ENCODE measurements at places on chromosomes 12 and 14.

GRCh38 chr12:108620236-108620879, 13.3 kb downstream of the SELPLG start:
- no peak for DNase-seq

DNA sequence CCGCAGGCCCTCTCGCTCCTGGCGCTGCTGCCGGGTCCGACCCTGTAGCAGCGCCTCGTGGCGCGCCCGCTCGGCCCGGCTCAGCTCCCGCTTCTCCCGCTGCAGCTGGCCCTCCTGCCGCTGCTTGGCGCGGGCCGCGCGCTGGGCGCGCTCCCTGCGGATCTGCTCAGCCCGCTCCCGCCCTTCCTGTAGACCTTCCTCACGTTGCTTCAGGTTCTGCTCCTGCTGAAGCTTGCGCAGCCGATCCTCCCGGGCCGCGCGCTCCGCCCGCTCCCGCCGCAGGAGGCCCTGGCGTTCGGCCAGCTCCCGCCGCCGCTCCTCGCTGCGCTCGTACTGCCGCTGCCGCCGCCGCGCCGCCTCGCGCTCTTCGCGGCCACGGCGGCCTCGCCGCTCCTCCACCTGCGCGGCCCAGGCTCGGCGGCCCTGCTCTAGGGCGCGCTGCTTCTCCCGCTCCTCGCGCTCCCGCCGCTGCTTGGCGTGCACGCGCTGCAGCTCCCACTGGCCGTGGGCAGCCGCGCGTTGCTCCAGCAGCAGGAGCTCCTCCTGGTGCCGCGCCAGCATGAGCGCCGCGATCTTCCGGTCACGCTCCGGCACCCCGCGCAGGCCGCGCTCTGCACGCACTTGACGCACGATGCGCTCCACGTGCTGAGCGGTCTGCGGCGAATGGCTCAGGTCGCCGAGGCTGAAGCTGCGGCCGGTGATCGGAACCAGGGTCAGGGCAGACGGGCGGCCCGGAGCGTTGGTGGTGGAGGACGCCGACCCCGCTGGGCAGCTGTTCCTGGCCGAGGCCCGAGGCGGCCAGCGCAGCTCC, 2.4 kb downstream of the CCDC177 start:
- no peak for DNase-seq

GRCh38 chr12:41706376-41706775, 438.3 kb downstream of the GXYLT1 start:
- no peak for DNase-seq

- DNase-seq, result no peak
Measured at GRCh38 chr14:58597041-58597440, 40.7 kb upstream of the DACT1 start.

- DNase-seq, result no peak
Measured at GRCh38 chr12:128825835-128826234, 2.1 kb upstream of the SLC15A4 start.

- DNase-seq, result no peak
Measured at GRCh38 chr12:113997365-113997764, 31.2 kb upstream of the RBM19 start.

DNA sequence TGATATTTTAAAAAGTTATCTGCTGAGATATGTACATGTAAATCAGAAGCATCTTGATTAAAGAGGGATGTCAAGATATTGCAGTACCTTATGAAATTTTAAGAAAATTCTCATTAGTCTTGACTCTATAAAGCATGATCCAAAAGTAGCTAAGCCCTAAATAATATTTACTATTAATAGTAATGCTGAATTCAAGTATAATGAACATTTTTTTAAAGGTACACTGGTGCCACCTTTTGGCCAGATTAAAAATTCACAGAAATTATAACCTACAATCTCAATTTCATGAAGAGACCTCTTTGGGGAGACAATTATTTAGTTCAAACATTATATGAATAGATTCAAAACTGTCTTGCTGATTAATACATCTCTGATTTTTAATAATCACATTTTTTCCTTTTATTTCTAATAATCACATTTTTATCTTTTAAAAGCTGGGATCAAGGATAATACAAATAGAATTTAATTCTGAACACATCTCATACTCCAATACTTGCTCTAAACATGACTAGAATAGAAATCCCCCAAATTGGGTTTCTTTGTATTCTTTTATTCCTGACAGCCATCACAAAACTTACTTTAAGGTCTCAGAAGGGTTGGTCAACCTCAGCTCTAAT, 13.4 kb downstream of the AKAP5 start:
- peak; percentile 33 for DNase-seq

DNA sequence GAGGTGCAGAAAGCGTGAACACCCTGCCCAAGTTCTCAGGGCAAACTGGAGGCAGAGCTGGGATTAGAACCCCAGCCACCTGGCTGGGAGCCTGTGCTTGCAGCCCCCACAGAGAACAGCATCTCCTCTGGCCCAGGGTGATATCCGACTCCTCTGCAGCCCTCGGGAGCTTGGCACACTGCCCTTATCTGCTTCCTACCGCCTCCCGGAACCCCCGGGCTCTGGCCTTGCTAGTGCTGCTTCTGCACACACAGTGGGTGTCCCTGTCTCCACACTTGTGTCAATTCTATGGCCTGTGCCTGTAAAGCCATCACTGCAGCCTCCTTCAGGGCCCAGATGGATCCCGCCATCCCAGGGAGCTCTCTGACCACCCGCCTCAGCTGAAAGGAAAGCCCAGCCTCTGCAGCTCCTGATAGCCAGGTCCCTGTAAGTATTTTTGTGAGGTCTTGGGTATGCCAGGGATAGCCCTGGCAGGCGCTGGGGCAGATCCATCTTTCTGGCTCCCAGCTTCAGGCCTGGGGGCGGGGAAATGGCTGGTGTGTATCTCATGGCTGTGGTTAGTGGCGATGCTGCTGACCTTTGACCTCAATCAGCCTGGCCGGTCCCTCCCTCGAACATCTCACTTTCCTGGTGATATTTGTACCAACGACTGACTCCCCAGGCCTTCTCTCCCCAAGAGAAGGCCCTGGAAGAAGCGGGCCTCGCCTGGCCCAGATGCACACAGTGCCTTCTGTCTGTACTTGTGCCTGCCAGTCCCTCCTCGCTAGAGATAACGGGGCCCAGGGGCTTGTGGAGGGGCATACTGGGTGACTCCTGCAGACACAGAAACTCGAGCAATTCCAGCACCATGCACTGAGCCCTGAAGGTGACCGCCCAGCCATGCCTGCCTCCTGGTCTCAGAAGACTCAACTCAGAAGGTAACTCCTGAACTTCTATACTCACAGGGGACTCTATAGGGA, 183.8 kb downstream of the CALM1 start:
- no peak for DNase-seq

- peak; percentile 87 for DNase-seq
Measured at GRCh38 chr12:6914246-6914946, at the start of gene ENO2. TSS of gene ENO2 (plus strand) at chr12:6914580. CDS start at chr12:6915833, 1,253 bp downstream.

- no peak for DNase-seq
Measured at GRCh38 chr12:69985656-69986055, 160.6 kb downstream of the MYRFL start.

DNA sequence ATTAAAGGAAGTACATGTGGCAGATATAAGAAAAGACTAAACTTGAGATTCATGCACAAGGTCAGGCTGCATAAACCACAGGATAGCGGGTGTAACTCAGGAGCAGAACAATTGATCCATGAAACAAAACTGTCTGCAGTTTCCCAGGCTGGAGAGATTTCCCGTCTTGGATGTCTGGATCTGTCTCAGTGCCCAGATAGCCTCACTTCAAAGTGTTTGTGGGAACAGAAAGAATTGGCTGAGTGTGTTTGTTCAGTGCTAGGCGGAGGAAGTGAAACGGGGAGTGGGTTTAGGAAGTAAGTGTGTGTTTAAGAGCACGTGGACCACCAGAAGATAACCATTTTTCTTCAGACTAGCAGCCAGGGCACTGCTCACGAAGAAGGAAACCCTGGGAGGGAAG, 1.4 kb upstream of the RNASE10 start:
- no peak for DNase-seq

- no peak for DNase-seq
Measured at GRCh38 chr12:118033902-118034301, 17.4 kb downstream of the RFC5 start.

GRCh38 chr14:28152453-28153044, 614.0 kb upstream of the FOXG1 start:
- no peak for DNase-seq

- no peak for DNase-seq
Measured at GRCh38 chr12:112962561-112962960, 15.8 kb upstream of the OAS2 start.

DNA sequence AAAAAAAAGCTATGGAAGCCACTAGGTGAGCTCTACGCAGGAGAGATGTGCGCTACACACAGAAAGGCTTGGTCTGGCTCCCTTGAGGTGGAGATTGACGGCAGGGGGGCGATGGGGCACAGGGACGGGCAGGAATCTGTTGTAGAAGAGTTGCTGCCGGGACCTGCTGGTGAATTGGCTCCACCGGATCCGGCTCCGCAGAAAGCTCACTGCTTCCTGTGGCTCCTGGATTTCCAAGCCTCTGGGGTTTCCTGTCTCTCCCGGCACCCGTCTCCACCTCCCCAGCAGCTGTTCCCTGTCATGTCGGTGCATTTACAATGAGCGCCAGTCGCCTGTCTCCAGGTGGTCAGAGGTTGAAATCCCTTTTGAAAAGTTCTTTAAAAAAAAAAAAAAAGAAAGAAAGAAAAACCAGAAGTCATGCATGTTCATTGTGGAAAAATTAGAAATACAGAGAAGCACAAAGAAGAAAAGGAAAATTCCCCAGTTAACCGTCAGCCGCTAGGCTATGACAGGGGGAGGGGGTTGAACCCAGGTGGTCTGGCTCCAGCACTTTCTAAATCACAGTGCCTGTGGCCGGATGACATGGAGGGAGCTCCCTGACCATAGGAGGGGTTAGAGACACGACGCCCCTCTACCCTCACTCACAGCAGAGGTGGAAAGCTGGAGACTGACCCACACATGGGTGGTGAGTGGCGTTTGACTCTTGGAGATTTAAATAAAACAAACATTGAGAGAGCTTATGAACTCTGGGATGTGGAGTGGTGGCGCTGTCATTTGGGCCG, 20.8 kb downstream of the FAM222A start:
- DNase-seq, result no peak

- DNase-seq, result no peak
Measured at GRCh38 chr12:52444647-52445595, 7.0 kb downstream of the KRT6B start.

DNA sequence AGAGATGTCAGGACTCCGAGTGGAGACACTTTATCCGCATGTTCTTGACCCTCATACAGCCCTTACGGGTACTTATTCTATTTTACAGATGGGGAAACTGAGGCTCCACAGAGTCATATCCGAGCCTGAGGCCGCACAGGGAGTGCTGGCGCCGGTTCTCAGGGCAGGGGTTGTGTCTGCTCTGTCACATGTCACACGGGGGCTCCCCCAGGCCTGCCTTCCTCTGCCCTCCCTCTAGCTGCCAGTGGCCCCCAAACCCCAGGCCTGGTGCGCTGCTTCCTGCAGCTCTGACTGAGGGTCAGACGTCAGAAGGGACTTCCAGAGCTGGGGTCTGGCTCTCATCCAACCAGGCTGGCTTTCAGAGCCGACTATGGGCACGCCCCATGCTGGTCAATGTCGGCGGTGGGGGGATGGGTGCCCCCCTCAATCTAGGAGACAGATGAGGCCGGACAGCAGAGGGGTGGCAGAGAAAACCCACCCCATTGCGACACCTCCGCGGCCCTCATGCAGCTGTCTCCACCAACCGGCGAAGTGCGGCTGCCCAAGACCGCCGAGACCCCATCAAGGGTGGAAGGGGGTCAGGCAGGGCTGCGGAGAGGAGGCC, 811 bp upstream of the INF2 start:
- DNase-seq, result no peak

- peak; percentile 40 for DNase-seq
Measured at GRCh38 chr12:123533672-123534643, at the start of gene RILPL1. TSS of gene RILPL1 (minus strand) at chr12:123533719. CDS start at chr12:123533482, 237 bp downstream.

GRCh38 chr12:125643055-125643454, 577.8 kb downstream of the AACS start:
- DNase-seq, result no peak

DNA sequence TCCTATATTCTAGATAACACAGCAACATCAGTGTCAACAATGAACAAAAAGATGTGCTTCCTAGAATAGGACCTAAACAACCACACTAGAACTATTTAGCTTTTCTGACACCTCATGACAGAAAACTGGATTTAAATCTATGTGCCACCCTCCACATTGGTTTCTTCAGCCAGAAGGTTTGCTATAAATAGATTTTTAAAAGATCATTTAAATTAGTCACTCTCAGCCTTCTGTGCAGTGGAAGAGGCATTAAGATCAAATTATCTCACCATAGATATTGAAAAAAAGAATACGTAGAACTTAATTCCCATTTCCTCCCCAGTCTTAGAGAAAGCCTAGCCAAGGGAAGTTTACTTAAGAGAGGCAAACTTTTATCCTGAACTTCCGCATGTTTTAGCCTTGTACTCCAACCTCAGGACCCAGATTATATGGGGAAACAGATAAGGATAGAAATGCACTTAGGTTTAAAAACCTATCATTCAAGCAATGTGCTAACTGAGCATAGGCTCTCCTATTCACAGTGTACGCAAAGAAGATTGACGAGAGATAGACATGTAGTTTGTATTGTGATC, 59.6 kb downstream of the NELL2 start:
- no peak for DNase-seq

GRCh38 chr14:30069536-30069935, 141.9 kb upstream of the PRKD1 start:
- DNase-seq, result no peak

GRCh38 chr12:94980577-94980976, 22.9 kb downstream of the NDUFA12 start:
- peak; percentile 21 for DNase-seq

- DNase-seq, result no peak
Measured at GRCh38 chr12:49187184-49187583, 1.7 kb downstream of the TUBA1A start.
